ENCODE measurements at places on chromosomes 7 and 10. TPM values are rescaled to one million over a fixed set of nuclear protein-coding genes. Genes with fewer than 3 reads are reported as not detected.

DNA sequence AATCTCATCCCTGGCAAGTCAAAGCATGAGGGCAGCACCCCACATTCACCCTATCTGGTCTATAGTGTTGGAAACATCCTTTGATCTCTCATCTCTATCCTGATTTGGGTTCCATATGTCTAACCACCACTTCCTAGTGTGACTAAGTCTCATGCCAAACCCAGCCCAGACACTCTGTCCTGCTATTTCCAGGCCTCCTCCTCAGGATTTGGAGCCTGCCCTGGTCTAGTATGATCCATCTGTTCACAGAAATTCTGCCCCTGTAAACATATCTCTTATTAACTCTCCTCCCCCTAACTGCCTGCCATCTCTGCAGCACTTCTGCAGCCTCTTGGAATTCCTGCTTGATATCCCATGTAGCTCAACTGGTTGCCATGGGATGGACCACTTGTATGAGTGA is 320.9 kb upstream of the IMMP2L start:
- no peak for DNase-seq

Gene GHRHR
- not detected for total RNA-seq

Gene HTRA1
- 405 TPM for total RNA-seq

GRCh38 chr10:107280293-107280692 is 115.8 kb upstream of the SORCS1 start:
- no peak for DNase-seq

GRCh38 chr10:28091913-28092312 is 93.0 kb upstream of the ODAD2 start:
- DNase-seq, result no peak

Gene SCIN
- total RNA-seq, result 0.32 TPM

DNA sequence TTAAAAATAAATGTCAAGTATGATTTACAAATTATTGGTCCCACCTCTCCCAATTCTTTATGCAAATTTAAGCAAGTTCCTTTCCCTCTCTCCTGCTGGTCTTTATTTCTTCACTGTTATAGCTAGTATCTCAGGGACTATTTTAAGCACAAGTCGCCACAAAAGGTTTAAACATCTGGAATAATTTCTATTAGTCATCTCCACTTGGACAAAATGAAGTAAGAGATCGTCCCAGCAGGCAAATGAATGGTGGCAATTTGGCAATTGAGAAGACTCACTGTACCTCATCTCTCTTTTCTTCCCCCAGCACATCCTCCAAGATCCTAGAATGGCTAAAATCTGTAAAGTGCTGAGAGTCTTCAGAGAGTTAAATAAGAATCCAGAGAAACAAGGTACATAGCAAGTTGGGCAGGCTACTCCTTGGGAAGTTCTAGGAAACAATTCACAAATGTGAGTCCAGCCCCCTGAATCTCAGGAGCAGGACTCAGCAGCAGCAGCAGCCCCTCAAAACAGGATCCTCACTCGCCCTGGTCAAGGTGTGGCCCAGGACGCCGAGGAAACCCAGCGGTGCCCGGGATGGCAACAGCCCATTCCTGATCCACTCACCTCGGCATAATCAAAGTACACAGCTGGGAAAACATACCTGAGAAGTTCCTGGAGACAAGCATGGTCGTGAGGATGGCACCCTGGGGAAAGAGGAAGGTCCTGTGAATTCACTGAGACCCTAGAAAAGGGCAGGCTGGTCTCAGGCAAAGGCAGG is 30.3 kb upstream of the NDST2 start:
- peak; percentile 79 for DNase-seq

DNA sequence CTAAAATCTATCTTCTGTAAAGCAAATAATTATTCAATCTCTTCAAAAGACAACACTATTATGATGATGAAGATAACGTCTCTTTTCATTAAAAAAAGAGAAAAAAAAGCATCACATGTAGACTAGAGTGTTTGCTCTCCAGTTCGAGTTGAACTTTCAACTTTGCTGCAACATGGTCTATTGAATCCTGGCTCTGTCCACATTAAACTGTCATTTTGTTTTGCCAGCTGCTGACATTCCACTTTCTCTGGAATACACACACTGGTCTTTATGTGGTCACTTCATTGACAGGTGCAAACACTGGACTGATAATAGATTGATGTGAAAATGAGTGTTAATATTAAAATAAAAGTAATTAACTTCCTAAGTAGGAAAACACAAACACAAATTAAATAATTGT is 61.7 kb downstream of the PTF1A start:
- DNase-seq, result no peak

GRCh38 chr10:111017098-111017497 is 59.7 kb upstream of the ADRA2A start:
- no peak for DNase-seq

GRCh38 chr7:26441002-26441521 is 149.4 kb downstream of the SNX10 start:
- DNase-seq, result no peak

GRCh38 chr10:132271458-132272230 is 36.1 kb downstream of the STK32C start:
- no peak for DNase-seq

Gene CXCL12
- 364 TPM for total RNA-seq

DNA sequence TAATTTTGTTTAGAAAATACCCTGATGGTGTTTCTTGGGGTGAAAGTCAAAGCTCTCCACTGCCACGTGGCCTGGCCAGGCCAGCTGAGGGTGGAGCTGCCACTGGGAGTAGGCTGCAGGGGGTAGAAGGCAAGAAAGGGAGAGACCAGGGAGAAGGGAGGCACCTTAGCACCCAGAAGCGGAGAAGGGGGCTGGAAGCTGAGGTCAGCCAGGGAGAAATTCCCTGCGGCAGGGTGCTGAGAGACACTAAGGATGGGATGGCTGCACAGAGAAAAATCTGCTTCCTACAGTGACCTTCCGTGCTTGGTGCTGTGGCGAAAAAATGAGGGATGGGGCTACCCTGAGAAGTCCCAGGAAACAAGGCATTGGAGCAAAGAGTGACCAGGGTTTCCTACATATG is 143.7 kb downstream of the SLIT1 start:
- no peak for DNase-seq

Gene CTAGE4
- total RNA-seq, result 1.3 TPM

- no peak for DNase-seq
Observed at GRCh38 chr10:94683214-94684054, at the start of gene CYP2C18. CYP2C18 (plus strand) TSS chr10:94683729; CDS start chr10:94683820, 91 bp downstream.

GRCh38 chr7:50614721-50615518 is 49.7 kb upstream of the DDC start:
- no peak for DNase-seq

GRCh38 chr10:81116201-81116600 is 578.5 kb downstream of the SH2D4B start:
- no peak for DNase-seq

GRCh38 chr7:118039963-118040489 is 143.9 kb upstream of the LSM8 start:
- DNase-seq, result no peak

- DNase-seq, result no peak
Observed at GRCh38 chr10:69272624-69273023, 5.7 kb upstream of the HK1 start.

DNA sequence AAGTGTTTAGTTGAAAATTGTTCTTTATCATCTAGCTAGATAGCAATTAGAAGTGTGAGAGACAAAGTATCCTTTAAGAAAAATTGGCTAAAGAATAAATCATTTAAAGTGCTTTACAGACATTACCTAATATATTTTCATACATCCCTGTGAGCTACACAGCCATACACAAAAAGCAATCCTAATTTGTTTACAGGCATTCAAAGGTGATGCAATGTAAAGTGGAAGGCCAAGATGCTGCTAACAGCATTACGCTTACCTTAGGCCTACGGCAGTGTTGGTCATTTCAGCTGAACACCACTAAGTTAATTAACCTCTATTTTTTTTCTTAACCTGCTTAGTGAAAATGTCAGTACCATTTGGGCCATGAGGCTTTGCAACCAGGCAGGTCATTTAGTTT is 10.7 kb upstream of the CASD1 start:
- no peak for DNase-seq

Gene GCK
- 0.11 TPM for total RNA-seq

GRCh38 chr7:45036796-45037195 is 36.8 kb downstream of the CCM2 start:
- DNase-seq, result no peak

GRCh38 chr7:73809467-73809951 is 21.3 kb upstream of the CLDN4 start:
- DNase-seq, result peak; percentile 34

Gene FFAR4
- total RNA-seq, result not detected

- no peak for DNase-seq
Observed at GRCh38 chr10:117262903-117263293, 22.0 kb downstream of the SLC18A2 start.

- no peak for DNase-seq
Observed at GRCh38 chr10:71473671-71474599, 77.2 kb downstream of the CDH23 start.

DNA sequence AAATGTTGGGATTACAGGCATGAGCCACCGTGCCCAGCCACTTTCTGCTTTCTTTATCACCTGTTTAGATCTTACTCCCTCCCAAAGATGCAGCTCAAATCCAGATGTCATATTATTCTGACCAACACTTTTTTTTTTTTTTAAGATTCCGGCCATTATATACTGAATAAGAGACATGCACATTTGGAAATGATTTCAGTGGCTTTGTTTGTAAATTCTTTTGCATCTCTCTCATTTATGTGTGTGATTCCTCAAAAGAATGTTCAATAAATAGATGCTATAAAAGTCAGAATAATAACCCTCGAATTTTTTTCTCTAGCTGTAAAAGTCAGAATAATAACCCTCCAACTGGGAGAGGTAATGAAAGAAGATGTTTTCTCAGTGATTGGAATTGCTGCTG is 25.4 kb downstream of the HECW1 start:
- peak; percentile 56 for DNase-seq

DNA sequence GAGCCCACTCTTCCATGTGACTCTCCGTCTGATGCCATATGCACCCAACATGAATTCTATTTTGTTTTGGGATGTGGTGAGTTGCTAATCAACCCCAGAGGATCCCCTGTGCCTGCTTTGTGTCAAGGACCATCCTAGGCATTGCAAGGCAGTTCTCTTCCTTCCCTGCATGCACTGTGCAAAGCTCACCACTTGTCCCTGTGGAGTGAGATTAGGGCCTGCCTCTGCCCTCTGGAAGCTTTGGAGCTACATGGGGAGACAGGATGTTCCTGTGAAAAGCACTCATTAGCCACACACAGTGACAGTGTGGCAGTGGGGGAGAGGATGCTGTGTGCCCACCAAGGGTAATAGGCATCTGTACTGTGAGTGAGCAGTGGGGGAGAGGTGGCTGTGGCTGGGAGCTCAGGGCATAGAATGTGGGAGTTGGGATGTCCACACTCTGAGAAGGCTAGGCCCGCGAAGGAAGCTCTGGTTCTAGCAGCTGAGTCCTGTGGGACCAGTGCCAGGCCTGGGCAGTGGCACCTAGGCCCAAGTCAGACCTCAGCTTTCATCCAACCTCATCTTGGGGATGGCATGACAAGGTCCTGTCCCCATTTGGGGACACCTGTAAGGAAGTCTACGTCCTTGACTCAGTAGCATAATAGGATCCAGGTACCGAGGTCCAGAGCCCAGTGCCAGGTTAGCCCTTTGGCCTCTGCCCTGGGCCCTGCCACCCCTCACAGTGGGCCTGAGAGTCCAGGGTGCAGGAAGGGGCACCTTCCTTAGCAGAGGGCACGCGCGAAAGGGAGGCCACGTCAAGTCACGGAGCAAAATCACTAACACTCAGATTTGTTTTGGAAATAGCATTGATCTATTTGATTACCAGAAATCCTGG is 6.6 kb downstream of the ADRA2A start:
- no peak for DNase-seq

Gene DBF4
- total RNA-seq, result 7.7 TPM

Gene GALNT17
- not detected for total RNA-seq

GRCh38 chr10:106873770-106874603 is 290.5 kb downstream of the SORCS1 start:
- no peak for DNase-seq

Gene KCNIP2
- total RNA-seq, result not detected

DNA sequence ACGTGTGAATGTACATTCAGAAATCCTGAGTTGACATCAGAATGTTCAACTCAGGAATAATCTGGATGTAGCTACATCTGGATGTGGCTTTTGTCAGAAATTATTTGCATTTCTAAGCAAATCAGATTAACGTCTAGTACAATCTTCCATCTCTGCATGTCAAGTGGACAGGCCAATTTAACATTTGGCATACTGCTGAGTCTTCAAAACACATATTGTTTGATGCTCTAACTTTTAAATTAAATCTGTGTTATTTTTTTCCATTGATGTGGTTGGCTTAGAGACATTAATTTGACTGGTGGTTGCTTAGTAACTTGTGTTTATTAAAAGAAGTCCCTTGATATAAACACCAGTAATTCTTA is 3.4 kb downstream of the STAMBPL1 start:
- no peak for DNase-seq

DNA sequence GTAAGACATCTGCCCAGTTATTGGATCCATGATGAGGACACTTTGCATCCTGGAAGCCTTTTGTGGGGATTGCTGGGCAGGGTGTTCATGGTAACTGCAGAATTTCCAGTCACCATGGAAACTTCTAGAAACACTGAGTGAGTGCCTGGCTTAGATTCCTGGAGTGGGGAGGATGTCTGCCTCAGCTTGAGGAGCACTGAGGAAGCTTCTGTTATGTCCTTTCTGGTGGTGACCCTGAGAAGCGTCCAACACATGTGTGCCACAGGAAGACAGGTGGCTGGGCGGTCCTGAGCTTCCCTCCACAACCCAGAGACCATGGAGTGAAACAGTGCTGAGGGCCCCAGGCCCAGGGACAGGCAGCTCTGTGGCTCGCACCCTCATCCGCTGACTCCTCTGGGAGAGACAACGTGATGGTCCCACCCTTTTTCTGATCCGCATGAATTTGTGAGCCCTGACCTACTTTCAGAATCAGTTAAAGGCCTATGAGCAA is 191.8 kb upstream of the CXCL12 start:
- DNase-seq, result peak; percentile 50

Gene PON1
- total RNA-seq, result not detected

Gene GLCCI1
- 3.0 TPM for total RNA-seq

GRCh38 chr10:49518982-49519578 is 19.8 kb downstream of the ERCC6 start:
- DNase-seq, result peak; percentile 75

- no peak for DNase-seq
Observed at GRCh38 chr7:50262446-50262845, 42.1 kb upstream of the IKZF1 start.

Measured in GM23248 (cell line).